ENCODE measurements at places on chromosomes 16 and 17. TPM values are rescaled to one million over a fixed set of nuclear protein-coding genes. Genes with fewer than 3 reads are reported as not detected.

TMEM238L gene
- not detected for total RNA-seq

OTOP2 gene
- not detected for total RNA-seq

SCGB1C2 gene
- total RNA-seq = not detected

GNGT2 gene
- not detected for total RNA-seq

TMIGD1 gene
- not detected for total RNA-seq

PYDC1 gene
- total RNA-seq = not detected

GRCh38 chr17:32256701-32257019 lies 9.0 kb upstream of the RHBDL3 start:
- no peaks in the 10 kb centered on the region for H3K27me3 ChIP-seq
- H3K36me3 ChIP-seq = no peaks in the 10 kb centered on the region
- no peak overlapping the region for H3K27ac ChIP-seq
- no peak for DNase-seq
- no peak overlapping the region for H3K4me3 ChIP-seq

DNA sequence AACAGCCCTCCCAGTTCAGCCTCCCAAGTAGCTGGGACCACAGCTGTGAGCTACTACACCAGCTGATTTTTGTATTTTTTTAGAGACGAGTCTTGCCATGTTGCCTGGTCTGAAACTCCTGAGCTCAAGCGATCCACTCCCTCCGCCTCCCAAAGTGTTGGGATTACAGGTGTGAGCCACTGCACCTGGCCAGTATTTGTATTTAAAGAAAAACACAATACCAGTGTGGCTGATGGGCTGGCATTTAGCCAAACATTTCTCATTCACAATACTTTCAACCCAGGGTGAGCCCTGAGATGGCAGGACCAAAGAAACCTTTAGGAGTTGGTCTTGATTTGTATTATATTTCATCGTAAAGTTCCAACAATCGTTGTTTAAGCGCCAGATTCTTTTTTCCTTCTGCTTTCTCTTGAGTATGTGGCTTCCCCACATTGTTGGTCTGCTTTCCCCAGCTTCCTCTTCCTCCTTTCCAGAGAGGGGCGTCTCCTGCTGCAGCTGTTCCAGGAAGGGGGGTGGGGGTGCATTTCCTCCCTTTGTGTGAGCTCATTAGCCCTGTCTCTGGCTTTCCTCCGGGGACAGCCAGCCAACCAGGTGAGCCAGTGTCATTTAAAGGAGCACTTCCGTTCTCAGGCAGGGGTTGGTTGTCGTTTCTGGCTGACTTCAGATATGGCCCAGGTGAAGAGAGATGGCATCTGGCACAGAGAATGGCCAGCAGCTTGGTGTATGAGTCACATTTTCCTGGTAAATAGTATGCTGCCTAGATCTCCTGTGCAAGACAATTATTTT lies 79.9 kb downstream of the GPRC5B start:
- H3K4me1 ChIP-seq = peaks cover 20% of the 10 kb centered on the region
- H3K36me3 ChIP-seq = no peaks in the 10 kb centered on the region
- H3K4me3 ChIP-seq = no peak overlapping the region
- DNase-seq = no peak
- H3K27me3 ChIP-seq = no peaks in the 10 kb centered on the region

GRCh38 chr16:17548825-17549224 lies 78.1 kb upstream of the XYLT1 start:
- no peak for DNase-seq
- no peaks in the 10 kb centered on the region for H3K27me3 ChIP-seq
- no peaks in the 10 kb centered on the region for H3K36me3 ChIP-seq
- no peaks in the 10 kb centered on the region for H3K4me1 ChIP-seq
- H3K27ac ChIP-seq = no peak overlapping the region

GRCh38 chr17:76872874-76873221 lies 4.6 kb downstream of the MGAT5B start:
- H3K27ac ChIP-seq = no peak overlapping the region
- no peaks in the 10 kb centered on the region for H3K27me3 ChIP-seq
- no peak overlapping the region for H3K4me3 ChIP-seq
- no peak for DNase-seq

DNA sequence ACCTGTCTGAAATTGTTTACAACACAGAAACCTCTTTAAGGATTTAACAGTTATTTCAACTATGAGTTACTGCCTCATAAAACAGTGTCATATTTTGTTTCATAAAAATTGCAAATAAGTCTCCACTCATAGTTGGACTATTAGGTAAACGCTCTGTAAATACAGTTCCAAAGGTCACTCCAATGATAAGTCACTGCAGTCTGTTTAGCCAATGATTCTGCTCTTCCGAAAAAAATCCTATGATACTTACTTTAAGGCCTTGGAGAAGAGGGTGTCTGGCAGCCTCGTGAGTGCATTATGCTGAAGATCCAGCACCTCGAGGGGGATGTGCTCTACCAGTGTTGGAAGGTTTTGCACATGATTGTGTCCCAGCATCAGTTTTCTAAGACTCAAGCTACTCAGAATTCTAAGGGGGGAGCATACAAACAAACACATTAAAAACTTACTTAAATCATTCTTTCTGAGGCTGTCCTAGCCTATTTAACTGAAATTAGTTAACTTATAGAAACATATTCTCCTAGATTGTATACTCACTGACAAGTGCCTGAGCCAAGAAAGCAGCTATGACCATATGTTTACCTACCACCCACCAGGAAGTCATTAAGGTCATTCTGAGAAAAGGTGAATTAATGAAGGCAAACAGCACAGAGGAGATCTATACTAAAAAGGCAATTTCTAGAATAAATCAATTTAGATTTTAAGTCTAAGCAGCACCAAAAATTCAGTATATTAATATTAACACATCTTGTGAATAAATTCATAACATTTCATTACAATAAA lies 41.1 kb downstream of the MARVELD3 start:
- H3K36me3 ChIP-seq = no peaks in the 10 kb centered on the region
- H3K4me1 ChIP-seq = peaks cover 58% of the 10 kb centered on the region
- H3K27ac ChIP-seq = peak overlapping the region; percentile 84
- H3K27me3 ChIP-seq = no peaks in the 10 kb centered on the region
- peak; percentile 62 for DNase-seq

DNA sequence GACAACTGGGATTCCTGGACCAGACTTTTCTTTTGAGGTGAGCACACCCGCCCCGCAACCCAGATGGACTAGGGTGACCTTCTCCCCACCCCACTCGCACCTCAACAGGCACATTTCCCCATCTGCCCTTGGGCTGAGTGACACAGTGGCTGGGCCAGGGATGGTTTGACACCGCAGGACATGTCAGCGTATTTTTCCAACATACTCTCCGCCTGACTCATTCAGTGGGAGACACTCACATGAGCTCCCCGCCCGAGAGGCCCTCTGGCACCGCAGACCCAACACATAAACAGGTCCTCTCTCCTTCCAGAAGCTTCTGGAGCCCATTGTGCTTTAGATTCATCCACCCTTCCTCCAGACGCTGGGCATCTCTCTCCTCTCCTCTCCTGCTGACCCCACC lies 69.4 kb downstream of the ZDHHC7 start:
- H3K27me3 ChIP-seq = no peaks in the 10 kb centered on the region
- no peak overlapping the region for H3K27ac ChIP-seq
- no peaks in the 10 kb centered on the region for H3K36me3 ChIP-seq
- DNase-seq = no peak
- no peaks in the 10 kb centered on the region for H3K4me1 ChIP-seq

DNA sequence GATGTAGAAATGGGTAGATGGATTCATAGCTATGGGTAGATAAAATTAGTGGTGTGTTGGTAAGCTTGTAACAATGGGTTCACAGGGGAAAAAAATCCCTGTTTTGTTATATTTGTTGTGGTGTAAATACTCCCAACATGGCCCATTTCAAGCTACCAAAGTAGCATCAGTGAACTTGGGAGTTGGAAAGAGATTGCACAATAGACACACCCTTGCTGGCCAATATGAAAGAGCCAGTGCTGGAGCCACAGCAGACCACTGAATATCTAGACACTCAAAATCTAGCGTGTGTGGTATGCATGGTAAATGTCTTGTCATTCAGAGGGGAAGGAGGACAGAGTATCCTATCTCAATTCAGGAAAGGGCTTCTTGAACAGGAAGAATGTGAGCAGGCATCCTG lies 565.1 kb upstream of the SALL1 start:
- no peak overlapping the region for H3K27ac ChIP-seq
- no peaks in the 10 kb centered on the region for H3K27me3 ChIP-seq
- no peaks in the 10 kb centered on the region for H3K4me1 ChIP-seq

GRCh38 chr17:46002311-46002972 lies 3.4 kb downstream of the STH start:
- no peak overlapping the region for H3K27ac ChIP-seq
- no peaks in the 10 kb centered on the region for H3K27me3 ChIP-seq
- no peak overlapping the region for H3K4me3 ChIP-seq
- peak; percentile 73 for DNase-seq
- no peaks in the 10 kb centered on the region for H3K36me3 ChIP-seq

DNA sequence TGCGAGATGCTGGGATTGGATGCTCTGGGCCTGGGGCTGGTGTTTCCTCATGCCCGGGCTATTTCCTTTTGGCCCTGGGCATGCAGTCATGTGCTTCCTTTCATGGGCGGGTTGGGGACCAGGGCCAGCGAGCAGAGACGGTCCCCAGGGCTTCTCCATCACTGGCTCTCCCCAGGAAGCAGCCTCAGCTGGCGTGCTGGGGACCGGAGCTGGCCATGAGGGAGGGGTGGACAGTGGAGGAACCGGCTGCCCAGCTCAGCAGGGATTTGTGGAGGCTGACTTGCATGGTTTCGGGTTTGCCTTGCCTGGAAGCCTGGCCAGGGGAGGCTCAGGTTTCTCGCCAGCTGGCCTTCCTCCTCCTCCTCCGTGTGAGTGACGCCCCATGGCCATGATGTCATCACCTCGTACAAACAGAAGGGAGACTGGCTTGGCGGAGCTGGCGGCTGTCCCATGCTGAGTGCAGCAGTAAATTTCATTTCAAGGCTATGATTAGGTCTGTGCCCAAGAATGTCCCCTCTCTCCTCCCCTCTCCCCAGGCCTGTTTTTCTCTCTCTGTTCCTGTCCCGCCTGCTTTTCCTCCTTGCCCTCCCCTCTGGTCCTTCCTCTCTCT lies 8.9 kb upstream of the TIMP2 start:
- DNase-seq = peak; percentile 27
- no peaks in the 10 kb centered on the region for H3K27me3 ChIP-seq
- no peaks in the 10 kb centered on the region for H3K36me3 ChIP-seq
- no peak overlapping the region for H3K4me3 ChIP-seq
- peak overlapping the region; percentile 43 for H3K27ac ChIP-seq

GRCh38 chr16:10370096-10370726 lies 15.7 kb upstream of the ATF7IP2 start:
- H3K27me3 ChIP-seq = no peaks in the 10 kb centered on the region
- no peak for DNase-seq
- no peak overlapping the region for H3K4me3 ChIP-seq
- H3K36me3 ChIP-seq = no peaks in the 10 kb centered on the region
- H3K27ac ChIP-seq = no peak overlapping the region

DNA sequence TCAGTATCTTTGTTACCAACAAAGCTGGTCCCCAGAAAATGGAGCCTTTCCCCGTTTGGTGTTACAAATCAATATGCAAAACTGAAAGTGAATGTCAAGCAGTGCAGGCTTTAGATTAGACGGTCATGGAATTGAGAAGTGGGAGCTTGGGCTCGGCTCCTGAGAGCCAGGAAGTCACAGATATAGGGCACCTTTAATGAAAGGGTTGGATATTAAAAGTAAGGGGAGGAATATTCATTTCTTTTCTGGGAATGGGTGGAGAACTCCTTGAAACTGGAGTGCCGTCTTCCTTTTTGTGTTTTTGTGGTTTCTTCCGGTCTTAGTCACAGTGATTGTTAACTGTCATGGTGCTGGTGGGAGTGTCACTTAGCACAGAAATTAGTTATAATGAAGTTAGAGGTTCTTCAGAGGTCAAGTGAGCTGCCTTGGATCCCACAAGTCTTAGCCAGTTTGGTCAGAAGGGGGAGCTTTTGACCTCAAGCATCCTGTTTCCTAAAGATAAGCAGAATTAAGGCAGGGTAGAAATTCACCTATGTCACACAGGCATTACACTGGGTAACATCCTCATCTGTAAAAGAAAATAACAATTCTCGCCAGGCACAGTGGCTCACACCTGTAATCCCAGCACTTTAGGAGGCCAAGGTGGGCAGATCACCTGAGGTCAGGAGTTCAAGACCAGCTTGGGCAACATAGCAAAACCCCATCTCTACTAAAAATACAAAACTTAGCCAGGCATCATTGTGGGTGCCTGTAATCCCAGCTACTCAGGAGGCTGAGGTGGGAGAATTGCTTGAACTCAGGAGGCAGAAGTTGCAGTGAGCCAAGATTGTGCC lies 9.6 kb upstream of the EIF1 start:
- H3K36me3 ChIP-seq = no peaks in the 10 kb centered on the region
- H3K4me3 ChIP-seq = no peak overlapping the region
- H3K27ac ChIP-seq = no peak overlapping the region
- no peaks in the 10 kb centered on the region for H3K27me3 ChIP-seq

- no peak overlapping the region for H3K4me3 ChIP-seq
- no peaks in the 10 kb centered on the region for H3K27me3 ChIP-seq
- no peaks in the 10 kb centered on the region for H3K36me3 ChIP-seq
- no peak overlapping the region for H3K27ac ChIP-seq
- DNase-seq = no peak
These were observed 1026.8 kb downstream of the CDH11 start for GRCh38 chr16:64094992-64095634.

DNA sequence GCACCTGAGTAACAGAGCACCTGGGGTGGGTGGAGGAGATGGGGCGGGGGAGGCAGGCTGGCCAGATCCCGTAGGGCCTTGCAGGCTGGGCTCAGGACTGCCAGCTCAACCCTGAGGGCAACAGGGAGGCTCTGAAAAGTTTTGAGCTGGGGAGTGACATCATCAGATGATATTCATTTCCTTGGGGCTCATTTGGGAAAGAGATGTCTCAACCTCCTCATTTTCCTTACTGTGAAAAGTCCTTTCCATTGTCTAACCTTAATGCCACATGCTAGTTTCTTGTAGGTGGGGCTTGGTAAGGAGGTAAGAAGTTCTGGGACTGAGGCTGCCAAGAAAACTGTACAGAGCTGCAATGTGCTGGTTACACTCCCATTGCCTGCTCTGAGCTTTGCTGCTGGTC lies 3.7 kb downstream of the TNS4 start:
- no peak for DNase-seq
- peaks cover 5% of the 10 kb centered on the region for H3K4me1 ChIP-seq
- H3K4me3 ChIP-seq = no peak overlapping the region
- no peak overlapping the region for H3K27ac ChIP-seq

- no peaks in the 10 kb centered on the region for H3K27me3 ChIP-seq
- H3K4me1 ChIP-seq = peaks cover 5% of the 10 kb centered on the region
- H3K4me3 ChIP-seq = no peak overlapping the region
- no peak overlapping the region for H3K27ac ChIP-seq
These were observed 106.7 kb upstream of the SDK2 start for GRCh38 chr17:73750975-73751374.

DNA sequence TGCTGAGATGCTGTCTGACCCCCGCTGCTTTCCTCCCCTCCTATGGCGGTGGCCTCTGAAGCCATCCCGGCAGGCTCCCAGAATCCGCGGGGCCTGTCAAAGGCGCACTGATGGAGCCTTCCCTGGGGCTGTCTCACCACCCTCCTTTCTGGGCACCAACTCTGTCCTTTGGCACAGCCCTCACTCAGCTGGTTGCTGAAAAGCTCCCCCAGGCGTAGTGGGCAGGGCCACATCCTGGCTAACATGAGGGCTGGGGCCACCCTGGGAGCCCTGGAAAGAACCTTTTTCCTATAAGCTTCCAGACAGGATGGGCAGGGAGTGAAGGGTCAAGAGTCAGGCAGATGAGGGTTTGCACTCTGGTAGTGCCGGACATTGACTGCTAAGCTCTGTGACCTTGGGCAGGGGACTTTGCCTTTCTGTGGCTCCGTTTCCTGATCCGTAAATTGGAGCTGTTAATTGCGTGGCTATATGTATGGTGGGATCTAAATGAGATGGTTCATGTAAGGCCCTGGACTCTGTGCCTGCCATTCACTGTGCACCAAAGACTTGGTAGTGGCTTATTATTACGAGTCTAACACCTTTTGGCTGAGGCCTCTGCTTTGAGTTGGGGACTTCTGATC lies 27.6 kb upstream of the LASP1NB start:
- no peak for DNase-seq
- no peak overlapping the region for H3K27ac ChIP-seq
- H3K36me3 ChIP-seq = peaks cover 1% of the 10 kb centered on the region
- no peak overlapping the region for H3K4me3 ChIP-seq
- no peaks in the 10 kb centered on the region for H3K27me3 ChIP-seq
